ENCODE measurements at places on chromosomes 7 and 10.

DNA sequence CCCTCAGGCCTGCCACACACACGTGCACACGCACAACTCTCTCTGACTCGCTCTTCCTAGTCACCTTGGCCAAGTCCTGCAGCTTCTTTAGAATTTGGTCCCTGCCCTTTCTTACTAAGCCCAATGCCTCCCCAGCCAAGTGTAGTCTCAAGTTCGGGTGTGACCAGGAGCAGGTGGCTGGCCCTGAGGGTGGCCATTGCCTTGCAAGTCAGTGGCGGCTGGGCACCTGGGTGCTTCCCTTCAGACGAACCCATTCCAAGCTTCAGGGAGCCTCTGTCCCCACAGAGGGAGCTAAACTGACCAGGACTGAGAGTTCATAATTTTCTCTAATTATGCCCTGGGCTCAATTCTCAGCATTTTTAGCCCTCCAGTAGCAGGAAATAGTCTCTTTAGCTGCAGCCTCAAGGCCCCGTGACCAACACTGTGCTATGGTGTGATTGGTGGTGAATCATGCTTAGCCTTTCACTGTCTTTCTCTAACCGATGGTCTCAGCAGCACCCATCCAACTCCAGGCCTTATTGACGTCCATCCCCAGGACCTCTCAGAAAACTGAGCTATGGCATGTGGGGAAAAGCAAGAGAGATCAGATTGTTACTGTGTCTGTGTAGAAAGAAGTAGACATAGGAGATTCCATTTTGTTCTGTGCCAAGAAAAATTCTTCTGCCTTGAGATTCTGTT, 34.7 kb upstream of the FXYD4 start:
- DNase-seq, result no peak

DNA sequence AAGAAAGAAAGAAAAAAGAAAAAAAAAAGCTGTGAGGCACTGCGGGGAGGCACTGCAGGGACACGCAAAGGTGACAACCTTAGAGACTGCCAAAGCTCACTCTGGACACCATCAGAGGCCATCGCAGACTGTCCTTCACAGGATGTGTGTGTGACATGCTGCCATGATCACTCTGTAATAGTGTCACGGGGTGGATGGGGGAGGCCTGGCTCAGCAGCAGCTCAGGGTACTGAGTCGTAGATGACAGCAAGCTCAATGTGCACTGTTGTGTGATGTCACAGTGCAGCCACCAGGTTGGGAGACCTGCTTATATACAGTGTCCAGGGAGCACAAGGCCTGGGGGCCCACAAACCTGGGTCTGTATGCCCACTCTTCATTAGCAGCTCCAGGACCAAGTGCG, 83.3 kb downstream of the SLIT1 start:
- no peak for DNase-seq

DNA sequence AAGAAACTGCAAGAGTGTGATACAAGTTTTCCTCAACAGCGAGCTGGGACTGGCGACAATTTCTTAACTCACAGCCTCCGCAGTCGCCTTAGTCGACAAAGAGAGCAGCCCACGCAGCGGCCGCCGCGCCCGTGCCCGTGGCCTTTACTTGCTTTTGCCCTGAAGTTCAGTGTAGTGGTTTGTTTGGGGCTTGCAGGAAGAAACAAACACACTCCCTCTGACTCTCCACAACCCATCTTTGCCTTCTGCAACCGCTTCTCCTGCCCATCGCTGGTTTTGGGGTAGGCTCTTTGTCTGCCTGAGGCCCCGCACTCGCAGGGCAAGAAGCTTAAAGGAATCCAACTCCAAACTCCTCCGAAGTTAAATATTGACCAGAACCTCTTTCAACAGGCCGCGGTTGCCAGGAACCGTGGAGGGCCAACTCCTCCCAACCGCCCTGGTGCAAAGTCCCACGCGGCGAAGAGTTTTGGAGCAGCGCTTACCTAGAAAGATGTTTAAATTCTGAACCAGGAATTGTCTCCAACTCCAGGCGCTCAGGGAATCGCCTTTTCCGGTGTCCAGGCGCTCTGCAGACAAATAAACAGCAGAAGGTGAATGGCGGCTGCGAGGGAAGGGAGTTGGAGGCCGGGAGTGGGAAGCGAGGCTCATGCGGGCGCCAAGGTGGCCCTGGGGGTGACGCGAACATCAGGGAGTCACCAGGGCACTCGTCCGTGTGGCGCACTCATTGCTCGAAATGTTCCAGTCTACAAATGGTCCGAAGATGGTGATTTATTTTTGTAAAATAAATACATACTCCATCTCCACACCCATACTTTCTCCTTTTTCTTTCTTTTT, 8.3 kb downstream of the HOXA4 start:
- peak; percentile 21 for DNase-seq

DNA sequence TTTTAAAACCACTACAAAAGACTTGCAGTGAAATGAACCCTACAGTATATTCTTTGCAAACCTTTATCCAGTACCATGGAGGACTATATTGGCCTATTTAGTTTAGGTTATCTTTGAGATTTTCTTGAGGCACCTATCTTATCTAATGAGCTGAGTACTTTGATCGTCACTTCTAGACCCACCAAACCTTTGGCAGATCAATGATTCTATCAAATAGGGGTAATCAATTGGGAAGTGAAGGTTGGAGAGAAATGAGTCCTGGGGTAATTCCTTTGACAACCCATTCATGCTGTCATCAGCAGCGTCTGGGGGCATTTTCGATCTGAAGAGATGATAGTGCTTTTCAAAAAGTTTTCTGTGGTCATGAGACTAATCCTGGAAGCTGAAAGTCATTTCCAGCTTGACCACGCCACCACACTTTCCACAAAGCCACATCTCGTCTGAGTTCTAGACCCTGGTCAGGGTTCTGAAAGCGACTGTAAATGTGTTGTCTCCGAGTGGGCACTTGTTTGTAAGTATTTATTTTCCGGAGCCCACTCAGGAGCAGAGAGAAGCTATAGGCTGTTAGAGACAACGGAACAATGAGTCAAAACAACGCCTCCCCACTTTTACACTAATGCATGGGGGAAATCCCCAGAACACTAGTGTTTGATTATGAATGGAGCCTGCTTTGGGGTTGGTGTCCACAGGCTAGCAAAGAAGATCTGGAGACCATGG, 4.8 kb downstream of the EGR2 start:
- no peak for DNase-seq

DNA sequence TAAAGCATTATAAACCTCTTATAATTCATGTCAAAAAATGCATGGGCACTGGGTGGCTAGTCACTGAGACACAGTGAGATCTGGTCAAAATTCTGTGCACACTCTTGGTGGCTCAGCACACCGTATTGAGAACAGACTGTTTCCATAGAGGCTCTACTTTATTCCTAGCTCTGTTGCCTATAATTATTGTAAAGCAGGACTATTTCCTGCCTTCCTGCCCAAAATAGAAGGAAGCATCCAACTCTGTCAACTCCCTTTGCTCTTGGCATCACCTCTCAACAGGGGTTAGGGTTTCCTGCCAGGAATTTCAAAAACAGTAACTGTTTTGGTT, 45.1 kb downstream of the PTN start:
- DNase-seq, result peak; percentile 37

GRCh38 chr7:150958062-150958552, 20.0 kb downstream of the KCNH2 start:
- no peak for DNase-seq

DNA sequence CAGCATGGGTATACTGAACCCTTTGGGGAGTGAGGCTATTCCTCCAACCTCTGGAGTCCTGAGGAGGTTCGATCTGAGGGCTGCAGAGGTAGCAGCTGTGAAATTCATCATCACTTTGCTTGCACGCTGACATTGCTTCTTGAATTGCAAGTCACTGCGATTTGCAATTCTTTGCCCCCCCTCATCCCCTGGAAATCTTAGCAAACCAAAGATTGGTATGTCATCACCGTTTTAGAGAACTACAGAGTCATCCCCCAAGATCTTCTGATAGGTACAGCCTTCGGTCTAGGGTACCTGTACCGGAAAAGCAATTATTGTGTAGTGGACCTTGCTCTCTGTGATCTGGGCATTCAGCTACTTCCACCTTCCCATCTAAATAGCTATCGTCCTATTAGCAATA, 192.6 kb downstream of the KLF6 start:
- no peak for DNase-seq

DNA sequence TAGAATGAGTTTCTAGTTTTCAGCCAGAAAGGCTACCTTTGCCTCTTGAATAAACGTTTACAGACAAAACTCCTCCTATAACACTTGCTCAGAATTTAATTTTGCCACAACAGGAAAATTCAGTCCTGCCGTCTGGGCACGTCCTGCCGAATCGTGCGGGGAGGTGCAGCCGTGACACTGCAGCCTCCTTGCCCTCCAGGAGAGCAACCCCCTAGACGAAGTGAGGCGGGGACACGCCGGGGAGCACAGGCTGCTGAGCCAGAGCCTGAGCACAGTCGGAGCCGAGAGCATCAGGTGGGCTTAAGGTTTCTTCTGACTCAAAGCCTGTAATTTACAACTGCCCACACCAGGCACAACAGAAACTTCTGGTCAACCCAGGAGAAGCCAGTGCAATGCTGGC, 102.3 kb downstream of the DYNC2I1 start:
- no peak for DNase-seq

- DNase-seq, result no peak
Measured at GRCh38 chr10:69570050-69570816, 3.0 kb downstream of the NEUROG3 start.

DNA sequence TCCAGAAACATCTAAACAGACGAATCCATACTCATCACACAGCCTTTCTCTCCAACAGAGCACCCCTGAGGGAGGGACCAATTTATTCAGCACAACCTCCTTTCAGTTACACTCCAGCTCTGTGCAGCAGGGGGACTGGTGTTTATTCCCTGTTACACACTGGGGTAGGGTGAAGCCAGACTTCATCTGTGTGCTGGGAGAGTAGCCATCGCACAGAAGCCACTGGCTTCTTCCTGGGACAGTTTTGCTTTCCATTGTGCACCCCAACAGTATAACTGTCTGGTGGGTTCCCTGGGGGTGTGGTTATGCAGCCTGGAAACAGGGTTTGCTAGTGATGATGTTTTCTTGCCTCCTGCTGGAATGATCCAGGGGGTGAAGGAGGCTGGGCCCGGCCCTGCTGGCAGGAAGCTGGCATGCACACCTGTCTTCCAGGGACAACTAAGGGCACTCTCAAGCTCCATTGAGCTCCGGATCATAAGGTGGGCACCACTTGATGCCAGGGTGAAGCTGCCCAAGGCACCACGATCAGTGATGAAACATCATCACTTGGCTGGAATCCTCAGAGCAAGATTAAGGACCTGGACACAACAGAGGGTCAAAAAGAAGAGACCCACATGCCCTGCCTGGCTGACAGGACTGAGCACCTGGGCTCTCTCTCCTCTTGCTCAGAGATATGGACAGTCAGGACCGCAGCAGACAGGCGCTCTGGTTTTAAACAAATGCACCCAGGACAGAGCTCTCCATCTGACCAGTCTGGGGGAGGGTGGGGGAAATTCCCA, 293.2 kb downstream of the GRID1 start:
- no peak for DNase-seq

- no peak for DNase-seq
Measured at GRCh38 chr10:32374605-32375004, 27.6 kb upstream of the EPC1 start.

- DNase-seq, result no peak
Measured at GRCh38 chr7:121000081-121000983, 11.8 kb downstream of the CPED1 start.

- DNase-seq, result peak; percentile 64
Measured at GRCh38 chr7:30238721-30239441, 45.5 kb upstream of the ZNRF2 start.
